ENCODE measurements at places on chromosomes 11 and 22.

GRCh38 chr11:120170741-120171261, 32.9 kb upstream of the TRIM29 start:
- H3K27me3 ChIP-seq: peaks cover 45% of the 10 kb centered on the region
- peaks cover 7% of the 10 kb centered on the region for H3K4me1 ChIP-seq
- no peak overlapping the region for H3K27ac ChIP-seq
- no peak overlapping the region for H3K4me3 ChIP-seq
- H3K36me3 ChIP-seq: no peaks in the 10 kb centered on the region

DNA sequence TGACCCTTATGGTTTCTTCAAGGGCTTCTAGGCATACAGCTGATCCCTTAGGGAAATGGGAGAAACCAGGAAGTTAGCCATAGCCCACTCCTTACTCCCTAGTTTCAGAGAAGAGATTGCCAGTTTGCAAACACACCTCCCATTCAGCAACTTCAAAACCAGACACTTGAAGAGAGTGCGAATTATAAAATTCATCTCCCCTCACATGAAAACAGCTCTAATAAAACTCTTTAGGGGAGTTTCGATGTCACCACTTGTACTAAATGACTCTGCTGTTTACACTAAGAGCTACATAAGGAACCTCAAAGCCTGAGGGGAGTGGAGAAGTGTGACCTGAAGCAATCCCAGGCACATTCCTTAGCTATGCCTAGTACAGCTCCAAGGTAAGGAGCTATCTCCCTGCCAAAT, 8.3 kb downstream of the LGR4 start:
- no peak for DNase-seq
- no peaks in the 10 kb centered on the region for H3K36me3 ChIP-seq

- no peaks in the 10 kb centered on the region for H3K36me3 ChIP-seq
- H3K27ac ChIP-seq: no peak overlapping the region
- no peaks in the 10 kb centered on the region for H3K27me3 ChIP-seq
- H3K4me3 ChIP-seq: no peak overlapping the region
Measured at GRCh38 chr11:96658436-96658835, 268.6 kb downstream of the JRKL start.

DNA sequence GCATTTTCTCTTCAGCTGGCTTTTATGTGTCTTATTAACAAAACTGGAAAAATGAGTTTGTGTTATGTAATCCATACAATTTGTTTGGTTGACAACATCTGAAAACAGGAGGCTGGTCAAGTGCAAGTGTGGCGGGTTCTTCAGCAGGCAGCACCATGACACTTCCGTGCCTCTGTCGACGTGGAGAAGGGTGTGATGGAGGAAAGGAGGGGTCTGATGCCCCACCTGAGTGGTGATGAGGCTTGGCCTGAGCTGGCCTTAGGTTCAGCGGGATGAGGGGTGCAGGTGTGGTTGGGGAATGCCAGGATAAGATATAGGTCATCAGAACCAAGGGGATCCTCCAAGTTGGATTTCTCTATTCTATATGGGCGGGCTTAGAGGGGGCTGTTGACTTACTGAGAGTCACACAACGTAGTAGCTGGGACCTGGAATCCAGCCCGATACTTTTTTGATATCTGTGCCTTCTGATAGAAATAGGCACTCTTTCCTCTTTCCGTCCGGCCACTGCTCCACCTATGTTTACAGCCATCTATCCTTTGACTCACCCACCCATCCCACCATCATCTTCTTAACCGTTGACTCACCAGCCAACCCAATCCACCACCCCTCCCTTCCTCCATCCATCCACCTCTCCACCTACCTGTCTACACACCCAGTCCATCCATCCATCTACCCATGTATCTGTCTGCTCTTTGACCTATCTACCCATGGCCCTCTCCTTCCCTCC, 29.0 kb downstream of the SHANK3 start:
- peaks cover 14% of the 10 kb centered on the region for H3K36me3 ChIP-seq
- H3K27me3 ChIP-seq: no peaks in the 10 kb centered on the region
- no peak for DNase-seq
- no peak overlapping the region for H3K4me3 ChIP-seq
- H3K4me1 ChIP-seq: peaks cover 25% of the 10 kb centered on the region

DNA sequence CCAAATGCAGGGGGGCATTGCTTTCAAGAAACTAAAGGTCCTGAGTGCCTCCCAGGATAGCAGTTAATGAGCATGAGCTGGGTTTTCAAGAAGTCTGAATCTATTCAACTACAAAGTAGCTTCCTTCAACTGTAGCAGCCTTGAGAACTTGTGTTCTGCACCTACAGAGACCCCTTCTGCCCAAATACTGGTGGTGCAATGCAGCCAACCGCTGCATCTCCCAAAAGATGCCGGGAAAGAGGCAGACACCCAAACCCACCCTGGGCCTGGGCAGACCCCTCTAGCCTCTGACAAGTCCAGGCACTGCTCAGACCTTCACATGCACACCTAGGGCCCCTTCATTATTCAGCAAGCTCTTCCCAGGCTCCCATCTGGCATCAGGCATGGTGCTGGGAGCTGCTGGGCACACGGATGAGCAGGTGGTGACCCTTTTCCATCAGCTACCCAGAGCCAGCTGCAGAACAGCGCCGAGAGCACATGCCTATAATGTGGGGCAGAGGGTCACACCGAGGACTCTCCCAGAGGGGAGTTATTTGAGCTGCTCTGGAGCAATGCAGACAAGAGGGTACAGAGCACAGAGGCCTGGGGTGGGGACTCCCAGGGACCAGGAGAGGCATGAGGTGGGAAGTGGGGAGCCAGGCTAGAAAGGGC, 44.9 kb upstream of the ETS1 start:
- H3K36me3 ChIP-seq: no peaks in the 10 kb centered on the region
- peak; percentile 31 for DNase-seq
- peaks cover 3% of the 10 kb centered on the region for H3K4me1 ChIP-seq

DNA sequence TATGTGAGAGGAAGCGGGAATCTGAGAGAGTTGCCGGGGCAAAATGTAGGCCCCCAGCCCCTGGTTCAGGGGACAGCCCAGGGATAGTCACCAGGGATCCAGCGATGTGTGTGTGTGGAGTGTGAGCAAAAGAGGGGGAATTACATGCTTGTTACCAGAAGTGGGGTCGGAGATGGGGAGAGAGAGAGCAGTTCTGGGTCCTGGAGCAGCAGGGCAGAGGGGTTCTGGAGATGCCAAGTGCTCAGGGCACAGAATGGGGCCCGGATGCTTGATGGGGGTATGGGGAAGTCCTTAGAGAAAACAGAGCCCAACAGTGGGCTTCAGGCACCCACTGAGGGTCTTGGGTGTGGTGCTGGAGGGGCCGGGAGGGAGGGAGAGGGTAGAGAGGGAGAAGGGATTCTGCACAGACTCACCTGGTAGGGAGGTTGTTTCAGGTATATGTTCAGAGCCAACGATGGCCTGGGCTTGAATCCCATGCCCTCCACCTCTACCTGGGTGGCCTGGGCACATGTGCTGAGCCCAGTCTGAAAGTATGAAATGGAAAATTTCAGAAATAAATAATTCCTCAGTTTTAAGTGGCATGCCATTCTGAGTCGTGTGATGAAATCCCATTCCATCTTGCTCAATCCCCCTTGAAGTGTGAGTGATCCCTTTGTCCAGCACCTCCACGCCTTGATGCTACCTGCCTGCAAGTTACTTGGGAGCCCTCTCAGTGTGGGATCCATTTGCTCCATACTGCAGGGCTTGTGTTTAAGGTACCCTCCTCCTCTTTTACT, 12.4 kb downstream of the SMIM38 start:
- H3K4me1 ChIP-seq: peaks cover 4% of the 10 kb centered on the region
- no peaks in the 10 kb centered on the region for H3K27me3 ChIP-seq
- H3K4me3 ChIP-seq: no peak overlapping the region
- H3K36me3 ChIP-seq: no peaks in the 10 kb centered on the region
- H3K27ac ChIP-seq: no peak overlapping the region

GRCh38 chr11:117818041-117818873, 6.3 kb downstream of the FXYD2 start:
- no peaks in the 10 kb centered on the region for H3K27me3 ChIP-seq
- no peak overlapping the region for H3K27ac ChIP-seq
- no peak overlapping the region for H3K4me3 ChIP-seq
- H3K4me1 ChIP-seq: peaks cover 29% of the 10 kb centered on the region

DNA sequence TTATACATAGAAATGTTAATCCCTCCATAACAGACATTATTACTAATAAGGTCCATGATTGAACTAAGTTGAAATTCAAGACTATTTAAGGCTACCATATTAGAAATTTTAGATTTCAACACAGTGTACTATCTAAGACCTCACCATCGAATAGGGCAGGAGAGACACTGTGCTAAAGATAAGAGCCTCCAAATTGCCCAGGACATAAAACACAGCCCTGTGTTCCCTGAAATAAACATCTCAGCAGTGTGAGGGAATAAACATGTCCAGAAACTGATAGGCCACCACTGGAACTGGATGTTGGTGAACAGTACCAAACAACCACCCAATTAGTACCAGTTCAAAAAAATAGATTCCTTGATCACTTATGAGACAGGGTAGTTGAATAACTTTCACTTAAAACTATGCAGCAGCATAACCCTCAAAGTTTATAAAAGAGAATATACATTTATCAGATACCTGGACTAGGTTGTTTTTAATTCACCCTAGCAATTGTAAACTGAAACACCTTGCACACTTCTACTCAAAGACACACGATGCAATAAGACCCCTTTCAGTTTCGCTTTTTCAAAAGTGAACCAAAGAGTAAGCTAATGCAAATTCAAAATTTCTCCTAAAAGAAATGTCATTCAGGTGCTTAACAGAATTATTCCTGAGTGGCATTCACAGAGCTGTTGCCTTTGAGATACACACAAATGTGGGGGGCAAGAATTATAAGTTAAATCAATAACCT, 34.3 kb downstream of the USP28 start:
- no peaks in the 10 kb centered on the region for H3K4me1 ChIP-seq
- no peak overlapping the region for H3K4me3 ChIP-seq
- no peak for DNase-seq
- no peak overlapping the region for H3K27ac ChIP-seq
- H3K27me3 ChIP-seq: no peaks in the 10 kb centered on the region

- no peak overlapping the region for H3K4me3 ChIP-seq
- H3K36me3 ChIP-seq: no peaks in the 10 kb centered on the region
- DNase-seq: no peak
- no peak overlapping the region for H3K27ac ChIP-seq
Measured at GRCh38 chr22:25814685-25815084, 72.7 kb downstream of the MYO18B start.

DNA sequence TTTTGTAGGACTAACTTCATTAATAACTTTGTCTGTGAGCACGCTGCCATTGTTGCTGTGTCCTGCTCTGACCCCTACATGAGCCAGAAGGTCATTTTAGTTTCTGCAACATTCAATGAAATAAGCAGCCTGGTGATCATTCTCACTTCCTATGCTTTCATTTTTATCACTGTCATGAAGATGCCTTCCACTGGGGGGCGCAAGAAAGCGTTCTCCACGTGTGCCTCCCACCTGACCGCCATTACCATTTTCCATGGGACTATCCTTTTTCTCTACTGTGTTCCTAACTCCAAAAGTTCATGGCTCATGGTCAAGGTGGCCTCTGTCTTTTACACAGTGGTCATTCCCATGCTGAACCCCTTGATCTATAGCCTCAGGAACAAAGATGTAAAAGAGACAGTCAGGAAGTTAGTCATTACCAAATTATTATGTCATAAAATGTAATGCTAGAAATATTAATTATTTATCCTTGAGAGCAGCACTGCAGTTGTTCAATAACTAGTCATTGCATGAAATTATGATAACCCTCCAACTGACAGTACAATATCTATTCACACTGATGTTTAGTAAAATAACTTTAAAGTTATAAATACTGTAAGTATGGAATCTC, 46.4 kb upstream of the OR5D13 start:
- DNase-seq: no peak
- H3K4me3 ChIP-seq: no peak overlapping the region
- no peaks in the 10 kb centered on the region for H3K4me1 ChIP-seq

DNA sequence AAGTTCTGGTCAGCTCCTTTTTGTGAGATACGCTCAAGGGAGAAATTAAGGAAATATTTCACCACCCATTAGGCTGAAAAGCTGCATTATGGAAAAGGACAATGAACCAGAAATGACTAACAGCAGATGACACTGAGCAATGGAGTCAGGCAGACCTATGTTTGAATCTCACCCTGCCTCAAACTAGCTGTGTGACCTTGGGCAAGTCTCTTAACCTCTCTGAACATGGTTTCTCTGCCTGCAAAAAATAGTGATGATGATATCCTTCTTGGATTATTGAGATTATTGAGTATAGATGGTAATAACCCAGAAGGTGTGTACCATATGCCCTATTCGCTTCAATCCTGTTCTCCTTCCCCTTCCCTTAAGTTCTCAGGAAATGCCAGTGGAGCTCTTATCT, 2.9 kb upstream of the PRDM11 start:
- peaks cover 12% of the 10 kb centered on the region for H3K4me1 ChIP-seq
- H3K4me3 ChIP-seq: no peak overlapping the region
- H3K27me3 ChIP-seq: no peaks in the 10 kb centered on the region
- DNase-seq: no peak

- H3K27ac ChIP-seq: no peak overlapping the region
- no peak overlapping the region for H3K4me3 ChIP-seq
- DNase-seq: no peak
- peaks cover 3% of the 10 kb centered on the region for H3K4me1 ChIP-seq
- no peaks in the 10 kb centered on the region for H3K36me3 ChIP-seq
- H3K27me3 ChIP-seq: no peaks in the 10 kb centered on the region
Measured at GRCh38 chr11:76806608-76807205, 23.6 kb downstream of the TSKU start.

DNA sequence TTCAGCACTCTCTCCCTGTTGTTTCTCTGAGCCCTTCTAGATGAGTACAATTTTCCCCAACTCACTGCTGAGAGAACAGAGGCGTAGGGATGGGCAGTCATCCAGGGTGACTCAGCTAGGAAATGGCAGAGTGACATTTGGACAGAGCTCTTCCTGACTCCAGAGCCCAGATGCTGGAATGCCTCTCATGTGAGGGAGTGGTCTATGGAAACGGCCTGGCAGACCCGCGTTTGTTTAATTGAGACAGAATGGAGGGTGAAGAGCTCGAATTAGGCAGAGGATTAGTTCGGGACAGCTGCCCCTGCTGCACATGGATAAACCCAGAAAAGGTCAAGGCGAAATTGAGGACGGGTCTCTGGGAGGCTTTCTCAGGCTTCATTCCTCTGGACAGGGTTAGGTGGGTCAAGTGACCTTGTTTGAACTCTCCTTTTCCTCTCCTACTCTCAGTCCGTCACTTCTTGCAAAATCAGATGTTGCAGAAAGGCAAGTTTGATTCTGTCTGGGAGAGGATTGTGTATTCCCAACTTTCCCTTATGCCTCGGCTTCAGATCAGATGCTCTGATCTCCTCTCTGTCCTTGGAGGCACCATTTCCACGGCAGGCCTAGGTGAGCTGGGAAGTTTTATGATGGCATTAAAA, 7.6 kb upstream of the LMO2 start:
- DNase-seq: no peak
- H3K27me3 ChIP-seq: no peaks in the 10 kb centered on the region
- no peaks in the 10 kb centered on the region for H3K36me3 ChIP-seq
- no peak overlapping the region for H3K4me3 ChIP-seq

DNA sequence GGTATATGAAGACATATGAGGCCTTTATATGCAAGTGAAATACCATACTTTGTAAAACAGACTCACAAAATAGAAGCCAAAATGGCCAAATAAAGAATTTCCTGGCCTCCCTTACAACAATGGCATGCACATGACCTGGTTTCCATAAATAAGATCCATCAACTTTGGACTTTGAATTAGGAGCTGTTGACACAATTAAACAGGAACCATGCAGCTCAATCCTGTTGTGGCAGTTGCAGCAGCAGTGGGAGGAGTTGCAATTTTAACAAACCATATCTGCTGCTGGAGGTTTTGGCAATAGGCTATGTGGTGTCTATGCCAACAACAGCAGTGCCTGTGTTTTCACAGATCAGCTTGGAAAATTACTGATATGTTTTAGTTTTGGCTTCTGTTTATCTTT, 818.6 kb downstream of the FAM181B start:
- no peaks in the 10 kb centered on the region for H3K27me3 ChIP-seq
- H3K4me3 ChIP-seq: no peak overlapping the region
- no peak overlapping the region for H3K27ac ChIP-seq
- no peaks in the 10 kb centered on the region for H3K36me3 ChIP-seq
- DNase-seq: no peak
